ENCODE measurements at places on chromosomes 7 and 10.

DNA sequence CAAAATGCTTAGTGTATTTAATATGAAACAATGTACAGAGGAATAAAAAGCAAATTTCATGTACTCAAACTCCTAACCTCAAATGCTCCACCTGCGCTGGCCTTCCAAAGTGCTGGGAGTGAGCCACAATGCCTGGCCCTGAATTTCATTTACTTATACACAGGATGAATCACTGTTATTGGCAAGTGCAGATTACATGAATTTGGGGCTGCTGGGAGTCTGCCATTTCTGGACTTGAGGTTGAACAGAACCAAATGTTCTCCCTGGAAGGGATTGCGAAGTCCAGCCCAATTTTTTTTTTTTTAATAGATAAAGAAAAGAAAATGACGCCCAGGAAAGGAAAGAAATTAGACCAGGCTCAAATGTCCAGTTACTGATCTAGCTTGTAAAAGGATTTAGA lies 6.8 kb upstream of the CSTF2T start:
- no peak for DNase-seq

- no peak for DNase-seq
Observed at GRCh38 chr7:101644879-101645278, 15.8 kb upstream of the MYL10 start.

GRCh38 chr10:35399414-35400009 lies 63.2 kb downstream of the CCNY start:
- no peak for DNase-seq

- DNase-seq: no peak
Observed at GRCh38 chr10:29596826-29597225, 37.9 kb downstream of the SVIL start.

DNA sequence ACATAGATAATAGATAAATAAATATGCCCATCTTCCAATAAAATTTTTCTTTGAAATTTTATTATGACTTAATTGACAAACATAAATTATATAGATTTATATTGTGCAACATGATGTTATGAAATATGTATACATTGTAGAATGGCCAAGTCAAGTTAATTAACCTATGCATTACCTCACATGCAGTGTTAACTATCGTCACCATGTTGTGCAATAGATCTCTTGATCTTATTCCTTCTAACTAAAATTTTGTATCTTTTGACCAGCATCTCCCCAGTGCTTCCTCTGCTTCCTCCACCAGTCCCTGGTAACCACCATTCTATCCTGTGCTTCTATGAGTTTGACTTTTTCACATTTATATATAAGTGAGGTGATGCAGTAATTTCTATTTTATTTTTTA lies 259.6 kb downstream of the SUGCT start:
- no peak for DNase-seq

GRCh38 chr10:12531305-12532220 lies 182.2 kb downstream of the CAMK1D start:
- DNase-seq: no peak

GRCh38 chr7:135708041-135708440 lies 19.9 kb downstream of the SLC13A4 start:
- no peak for DNase-seq
